ENCODE measurements at places on chromosomes 6 and 20.

DNA sequence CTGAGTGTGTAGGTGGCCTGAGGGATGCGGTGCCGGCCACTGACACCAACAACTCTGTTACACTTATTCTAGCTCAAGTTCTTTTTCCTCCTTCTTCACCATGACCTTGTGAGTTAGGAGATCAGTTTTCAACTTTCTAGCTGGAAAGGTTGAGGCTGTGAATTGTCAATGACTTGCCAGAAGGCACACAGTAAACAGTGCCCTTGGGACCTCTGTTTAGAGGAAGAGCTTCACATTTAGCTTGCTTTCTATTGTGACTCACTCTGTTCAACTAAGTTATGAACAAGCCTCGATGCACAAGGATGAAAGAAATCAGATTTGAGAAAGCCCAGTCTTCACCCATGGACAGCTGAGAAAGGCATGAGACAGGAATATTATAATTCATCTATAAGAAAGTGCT, 455.6 kb downstream of the MAFB start:
- no peak for DNase-seq

GRCh38 chr20:4920655-4921054, 80.7 kb downstream of the SLC23A2 start:
- DNase-seq, result no peak

DNA sequence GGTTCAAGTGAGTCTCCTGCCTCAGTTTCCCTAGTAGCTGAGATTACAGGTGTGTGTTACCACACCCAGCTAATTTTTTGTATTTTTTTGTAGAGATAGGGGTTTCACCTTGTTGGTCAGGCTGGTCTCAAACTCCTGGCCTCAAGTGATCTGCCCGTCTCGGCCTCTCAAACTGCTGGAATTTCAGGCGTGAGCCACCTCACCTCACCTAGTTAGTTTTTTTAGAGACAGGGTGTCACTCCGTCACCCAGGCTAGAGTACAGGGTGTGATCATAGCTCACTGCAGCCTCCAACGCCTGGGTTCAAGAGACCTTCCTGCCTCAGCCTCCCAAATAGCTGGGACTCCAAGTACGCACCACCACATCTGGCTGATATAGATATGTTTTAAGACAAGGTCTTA, 22.9 kb downstream of the SYTL3 start:
- no peak for DNase-seq

DNA sequence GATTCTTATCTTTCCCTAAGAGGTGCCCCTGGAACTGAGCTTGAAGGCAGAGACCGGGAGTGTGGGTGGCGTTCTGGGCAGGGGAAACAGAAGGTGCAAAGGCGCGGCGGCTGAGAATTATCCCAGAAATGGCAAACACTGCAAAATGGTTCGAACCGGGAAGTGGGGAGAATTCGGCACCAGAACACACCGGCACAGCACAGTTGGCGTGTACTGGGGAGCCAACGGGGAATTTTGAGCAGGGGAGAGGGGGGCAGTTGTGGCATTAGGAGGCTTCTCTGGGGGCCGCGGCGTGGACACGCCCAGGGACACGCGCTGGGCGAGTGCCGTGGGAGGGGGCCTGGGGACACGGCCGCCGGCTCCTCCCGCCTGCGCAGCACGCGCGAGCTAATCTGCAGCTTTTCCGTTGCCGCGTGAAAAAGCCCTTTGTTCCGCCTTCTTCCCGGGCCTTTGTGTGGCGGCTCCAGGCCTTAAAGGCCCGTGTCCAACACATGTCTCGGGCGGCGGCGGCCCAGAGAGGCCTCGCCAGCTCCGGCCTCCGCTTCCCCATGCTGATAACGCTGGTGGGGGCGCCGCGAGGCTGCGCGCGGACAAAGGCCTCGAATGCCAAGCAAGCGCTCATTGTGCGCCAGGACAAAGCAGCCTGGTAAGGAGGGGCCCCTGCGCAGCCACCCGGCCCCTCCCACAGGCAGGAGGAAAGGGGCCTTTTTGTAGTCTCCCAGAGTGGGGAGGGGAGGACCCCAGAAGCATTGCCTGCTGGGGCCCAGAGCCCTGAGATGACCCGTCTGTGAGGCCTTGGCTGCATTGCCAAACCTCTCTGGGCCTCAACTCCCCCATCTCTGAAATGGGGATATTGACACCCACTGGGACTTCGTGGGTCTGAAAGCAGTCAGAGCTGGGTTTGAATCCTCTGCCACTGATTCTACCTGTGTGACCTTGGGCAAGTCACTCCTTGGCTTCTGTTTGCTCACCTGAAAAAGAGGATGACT, 82.8 kb downstream of the CD40 start:
- DNase-seq, result no peak

DNA sequence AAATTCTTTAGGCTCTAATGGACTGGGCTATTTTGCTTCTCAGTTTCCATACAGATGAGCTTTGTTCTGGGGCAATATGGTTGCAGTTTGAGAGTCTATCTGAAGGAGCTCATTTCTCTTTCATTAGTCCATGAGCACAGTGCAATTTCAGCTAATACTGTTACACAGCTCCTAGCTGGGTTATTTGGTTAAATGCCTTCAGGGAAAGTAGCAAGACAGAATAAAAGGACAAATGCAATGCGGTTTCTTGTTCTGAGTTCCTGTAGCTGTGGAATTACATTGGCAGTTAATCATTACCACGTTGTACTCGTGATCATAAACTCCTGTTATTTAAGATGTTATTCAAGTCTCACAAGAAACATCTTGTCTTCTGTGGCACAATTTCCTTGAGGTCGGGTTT, 127.7 kb downstream of the BFSP1 start:
- DNase-seq, result no peak

GRCh38 chr6:126285871-126286365, 54.0 kb upstream of the CENPW start:
- no peak for DNase-seq

DNA sequence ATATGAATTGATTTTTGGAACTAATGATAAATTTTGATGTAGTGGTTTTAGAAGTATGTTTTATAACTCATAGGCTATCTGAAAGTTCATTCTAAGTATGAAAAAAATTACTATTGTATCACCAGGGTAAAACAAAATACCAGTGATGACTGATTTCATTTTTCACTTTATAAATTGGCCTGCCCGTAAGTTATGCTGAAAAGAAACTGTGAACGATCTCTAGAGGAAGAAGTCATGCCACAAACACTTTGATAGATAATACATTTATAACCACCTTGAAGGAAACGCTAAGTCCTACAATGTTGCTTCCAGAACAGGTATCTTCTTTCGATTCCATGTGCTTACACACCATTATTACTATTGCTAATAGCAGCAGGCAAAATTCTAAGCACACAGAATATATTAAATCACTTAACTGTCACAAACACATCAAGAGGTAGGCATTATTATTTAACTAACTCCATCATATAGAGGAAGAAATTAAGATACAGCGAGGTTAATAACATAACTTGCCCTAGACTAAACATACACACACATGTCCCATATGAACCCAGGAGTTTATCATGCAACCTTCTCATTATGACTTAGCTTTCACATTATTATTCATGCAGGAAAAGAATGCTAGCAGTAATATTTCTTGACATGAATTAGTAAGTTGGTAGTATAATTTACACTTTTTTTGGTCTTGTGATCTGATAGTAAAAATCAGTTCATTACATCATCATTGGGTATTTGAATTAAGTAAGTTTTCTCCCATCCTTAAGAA, 44.7 kb downstream of the RGS17 start:
- no peak for DNase-seq

DNA sequence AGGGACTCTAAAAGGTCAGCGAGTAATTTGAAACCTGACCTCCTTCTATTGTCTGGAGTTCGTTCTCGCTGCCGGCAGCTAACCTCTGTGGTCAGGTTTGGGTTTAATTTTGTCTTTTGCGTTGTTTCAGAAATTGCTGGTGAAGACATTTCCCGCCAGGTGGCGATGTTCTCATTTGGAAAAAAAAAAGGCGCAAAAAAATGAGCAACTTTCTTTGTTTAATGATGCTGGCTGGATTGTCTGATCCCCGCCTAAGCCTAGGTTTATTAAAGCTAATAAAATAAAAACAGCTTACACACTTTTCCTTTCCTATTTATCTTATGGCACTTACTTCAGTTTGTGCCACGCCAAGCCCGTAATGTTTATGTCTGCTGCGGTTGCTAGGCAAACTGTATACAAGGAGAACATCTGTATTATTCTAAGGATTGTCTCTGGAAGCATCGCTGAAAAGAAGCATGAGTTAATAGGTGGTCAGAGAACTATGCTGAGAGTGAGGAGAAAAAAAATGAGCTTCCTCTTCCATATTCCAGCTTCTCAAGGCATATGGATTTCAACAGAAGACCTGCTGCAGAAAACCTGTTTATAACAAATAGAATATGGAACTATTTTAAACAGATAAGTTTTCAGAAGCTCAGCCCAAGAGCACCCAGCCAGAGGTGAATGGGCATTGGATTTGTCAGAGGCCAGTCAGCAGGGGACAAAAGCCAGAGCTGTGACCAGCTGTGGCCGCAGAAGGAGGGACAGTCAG, 205.7 kb downstream of the DOK5 start:
- no peak for DNase-seq

GRCh38 chr20:31679357-31680285, 41.9 kb downstream of the COX4I2 start:
- no peak for DNase-seq

- DNase-seq, result no peak
Measured at GRCh38 chr6:101001012-101001411, 119.9 kb upstream of the ASCC3 start.

GRCh38 chr6:73710470-73710869, 14.5 kb downstream of the CD109 start:
- no peak for DNase-seq

Measured in NCI-H1417 treated with DMSO at 0.1 percent for 48 hours (cell line).